ENCODE measurements at places on chromosomes 1 and 21.

- DNase-seq: no peak
Observed at GRCh38 chr1:179803104-179803503, 60.0 kb downstream of the FAM163A start.

GRCh38 chr21:32386195-32386870 is 6.5 kb downstream of the URB1 start:
- no peak for DNase-seq

GRCh38 chr1:14940285-14940870 is 213.2 kb upstream of the TMEM51 start:
- no peak for DNase-seq

GRCh38 chr1:233879841-233880240 is 24.6 kb upstream of the SLC35F3 start:
- DNase-seq: no peak

DNA sequence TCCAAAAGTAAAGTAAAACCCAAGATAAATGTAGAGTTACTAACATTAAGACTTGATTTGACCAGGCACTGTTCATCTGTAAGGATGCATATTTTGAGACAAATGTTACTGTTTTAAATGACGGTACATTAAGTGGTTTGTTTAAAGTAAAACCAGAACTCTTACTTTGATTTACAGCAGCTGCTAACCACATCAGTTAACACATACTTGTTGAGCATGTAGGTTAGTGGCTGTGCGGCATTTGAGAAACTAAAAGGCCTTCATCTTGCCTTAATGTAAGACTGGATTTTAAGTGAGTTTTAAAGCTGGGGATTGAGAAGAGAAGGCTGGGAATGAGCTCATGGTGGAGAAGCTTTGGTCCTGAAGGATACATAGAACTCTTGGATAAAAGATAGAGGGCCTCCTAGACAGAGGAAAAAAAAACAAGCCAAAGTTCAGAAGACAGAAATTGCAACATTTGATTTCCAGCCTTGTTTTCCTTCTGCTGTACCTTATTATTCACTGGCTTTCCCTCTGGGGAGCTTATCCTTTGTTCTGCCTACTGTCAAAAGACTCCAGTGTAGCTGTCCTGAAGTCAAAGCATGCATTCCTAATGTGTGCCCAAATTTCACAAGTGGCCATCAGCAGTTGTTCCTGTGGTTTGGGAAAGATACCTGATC is 66.6 kb downstream of the MTR start:
- DNase-seq: no peak

GRCh38 chr1:245901565-245901964 is 605.5 kb downstream of the SMYD3 start:
- no peak for DNase-seq

DNA sequence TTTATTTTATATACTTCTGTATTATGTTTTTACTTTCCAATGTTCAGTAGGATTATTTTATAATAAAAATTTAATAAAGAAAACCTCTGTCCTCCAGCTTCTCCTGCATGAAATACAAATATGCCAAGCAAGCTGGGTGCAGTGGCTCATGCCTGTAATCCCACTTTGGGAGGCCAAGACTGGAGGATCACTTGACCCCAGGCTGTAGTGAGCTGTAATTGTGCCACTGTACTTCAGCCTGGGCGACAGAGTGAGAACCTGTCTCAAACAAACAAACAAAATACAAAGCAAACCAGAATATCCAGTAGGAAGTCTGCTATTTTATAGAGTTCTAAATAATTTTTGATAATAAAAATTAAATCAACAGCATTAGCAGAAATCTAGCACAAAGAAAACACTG is 168.8 kb downstream of the EIF4G3 start:
- DNase-seq: no peak

DNA sequence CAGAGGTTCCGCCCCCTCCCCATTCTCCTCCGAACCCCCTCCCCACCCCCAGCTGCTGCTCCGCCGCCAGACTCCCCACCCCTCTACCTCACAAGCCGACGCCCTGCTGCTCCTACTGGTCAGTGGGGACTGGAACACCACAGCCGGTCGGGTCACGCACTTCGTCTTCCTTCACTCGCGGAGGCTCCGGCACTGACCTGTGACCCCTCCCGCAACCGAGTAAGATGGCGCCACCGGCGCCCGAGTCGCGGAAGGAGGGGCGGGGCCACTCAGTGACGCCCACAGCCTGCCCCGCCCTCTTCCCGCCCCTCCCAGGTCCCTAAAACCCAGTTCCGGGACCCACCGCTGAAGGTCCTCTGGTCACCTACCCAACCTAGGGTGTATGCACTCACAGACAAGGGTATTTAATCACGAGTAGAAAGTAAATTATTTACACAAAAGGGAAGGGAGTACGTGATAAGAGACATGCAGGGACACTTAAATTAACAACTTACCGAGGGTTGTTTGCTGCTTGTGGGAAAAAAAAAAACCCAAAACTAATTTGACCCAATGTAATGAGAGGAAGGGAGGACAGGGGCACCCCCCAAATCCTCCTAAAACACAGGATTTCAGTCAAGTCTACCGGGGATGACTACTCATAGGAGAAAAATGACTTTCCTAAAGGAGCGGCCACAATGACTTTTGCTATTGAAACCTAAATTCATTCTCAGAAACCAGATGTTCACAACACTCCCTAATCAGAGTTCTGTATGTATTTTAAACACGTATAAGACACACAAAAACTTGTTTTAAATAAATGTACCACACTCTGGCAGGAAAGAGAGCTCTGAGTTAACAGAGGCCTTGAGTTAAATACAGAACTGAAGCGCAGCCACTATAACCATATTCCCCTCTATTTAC is at the start of gene RIT1:
Gene RIT1 (minus strand): TSS at position 194 of the 900 bp plus-strand sequence. CDS start 588 bp downstream, outside the sequence.
- no peak for DNase-seq

All from cortex of kidney (tissue), 1 donor.